ENCODE measurements at places on chromosomes 13 and 19.

DNA sequence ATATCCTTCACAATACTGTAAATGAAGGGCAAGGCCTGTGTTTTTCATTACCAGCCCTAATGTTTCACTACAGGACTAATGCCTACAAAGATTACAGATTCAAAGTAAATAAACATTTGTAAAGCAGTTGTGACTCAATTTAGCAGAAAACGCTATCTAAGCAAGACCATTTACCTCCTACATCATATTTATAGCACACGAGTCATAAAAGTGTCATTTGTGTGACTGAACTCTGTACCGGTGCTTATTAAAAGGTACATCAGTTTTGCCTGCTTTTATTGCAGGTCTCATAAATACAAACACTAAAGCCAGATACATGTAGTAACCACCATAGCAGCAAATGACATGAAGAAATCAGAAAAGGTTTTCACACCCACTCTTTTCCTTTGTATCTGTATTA is 61.5 kb upstream of the SLC15A1 start:
- DNase-seq, result no peak

DNA sequence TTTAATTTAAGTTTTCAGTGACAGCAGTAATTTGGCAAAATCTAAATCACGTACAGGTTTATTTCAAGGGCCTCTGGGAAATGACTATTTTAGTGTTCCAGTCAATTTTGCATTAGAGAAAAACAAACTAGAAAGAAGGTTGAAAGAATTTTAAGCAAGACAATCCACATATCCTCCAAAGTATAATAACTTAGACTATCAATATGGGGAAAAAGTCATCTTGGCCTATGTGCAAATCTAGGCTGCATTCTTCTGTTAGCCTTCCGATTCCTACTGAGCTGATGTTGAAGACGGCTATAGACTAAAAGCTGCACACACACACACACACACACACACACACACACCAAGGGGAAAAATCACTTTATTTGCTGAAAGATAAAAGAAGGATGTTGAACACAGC is 81.3 kb downstream of the SLITRK6 start:
- no peak for DNase-seq

- no peak for DNase-seq
Measured at GRCh38 chr19:39512988-39513387, 2.0 kb upstream of the SELENOV start.

DNA sequence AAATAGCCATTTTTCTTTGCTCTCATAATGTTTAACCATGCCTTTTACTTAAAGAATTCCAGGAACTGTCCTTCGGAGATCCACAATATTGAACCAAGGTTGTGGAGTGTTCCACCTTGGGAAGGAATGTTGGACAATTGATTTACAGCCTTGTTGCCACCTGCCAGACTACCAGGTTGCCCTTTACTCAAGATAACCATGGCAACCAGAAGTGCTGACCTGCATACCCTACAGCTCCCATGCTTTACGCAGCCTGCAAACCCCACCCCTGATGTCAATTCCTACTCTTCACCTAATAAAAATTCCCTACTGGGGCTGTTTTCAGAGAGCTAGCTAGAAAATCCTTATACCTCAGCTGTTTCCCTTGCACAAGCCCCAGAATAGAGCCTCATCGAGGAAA is 151.0 kb upstream of the RXFP2 start:
- no peak for DNase-seq

DNA sequence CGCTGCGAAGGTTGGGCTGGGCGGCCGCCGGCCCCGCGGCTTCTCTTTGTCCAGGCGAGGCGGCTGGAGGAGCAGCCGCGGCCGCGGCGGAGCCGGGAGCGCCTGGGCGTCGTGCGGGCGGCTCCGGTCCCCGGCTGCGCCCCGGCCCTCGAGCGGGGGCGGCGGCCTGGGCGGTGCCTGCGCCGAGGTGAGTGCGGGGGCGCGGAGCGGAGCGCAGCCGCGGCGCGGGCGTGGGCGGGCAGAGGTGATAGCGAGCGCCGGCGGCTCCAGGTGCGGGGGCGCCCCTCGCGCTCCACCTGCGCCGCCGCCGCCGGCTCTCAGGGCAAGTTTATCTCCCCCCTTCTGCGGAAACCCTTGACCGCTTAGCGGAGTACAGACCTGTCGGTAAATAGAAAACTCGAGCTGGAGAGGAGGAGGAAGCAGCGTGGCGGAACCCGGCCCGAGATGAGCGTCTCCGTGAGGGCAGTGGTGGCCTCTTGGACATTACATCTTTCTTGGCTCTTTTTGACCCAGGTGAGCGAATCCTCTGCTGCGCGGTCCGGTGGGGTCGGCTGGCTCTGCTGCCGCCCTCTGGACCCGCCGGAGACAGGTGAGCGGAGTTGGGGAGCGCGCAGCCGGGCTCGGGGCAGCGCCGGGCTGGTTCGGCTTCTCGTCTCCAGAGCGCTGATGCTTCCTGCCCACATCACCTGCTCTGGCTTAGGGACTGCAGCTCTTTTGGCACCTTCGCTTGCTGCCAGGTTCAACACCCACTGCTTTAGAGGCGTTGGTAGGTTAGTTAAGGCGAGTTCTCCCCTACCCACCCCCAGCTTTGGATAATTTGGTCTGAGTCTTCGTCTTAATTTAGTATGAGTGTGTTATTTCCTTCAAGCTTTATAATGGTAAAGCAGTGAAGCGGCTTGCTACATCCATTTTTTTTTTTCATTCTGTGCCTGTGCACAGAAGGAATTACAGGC is at the start of gene MTUS2:
MTUS2 (plus strand) TSS at position 241 of the 953 bp plus-strand sequence.
- peak; percentile 49 for DNase-seq

GRCh38 chr19:41872384-41872774 is 4.7 kb upstream of the CD79A start:
- no peak for DNase-seq
